Activated gamma-delta T cell treated with Interleukin-2 at 50 U/mL for 16 hours (primary cell): ENCODE measurements at places on chromosomes 2 and 18.

DNA sequence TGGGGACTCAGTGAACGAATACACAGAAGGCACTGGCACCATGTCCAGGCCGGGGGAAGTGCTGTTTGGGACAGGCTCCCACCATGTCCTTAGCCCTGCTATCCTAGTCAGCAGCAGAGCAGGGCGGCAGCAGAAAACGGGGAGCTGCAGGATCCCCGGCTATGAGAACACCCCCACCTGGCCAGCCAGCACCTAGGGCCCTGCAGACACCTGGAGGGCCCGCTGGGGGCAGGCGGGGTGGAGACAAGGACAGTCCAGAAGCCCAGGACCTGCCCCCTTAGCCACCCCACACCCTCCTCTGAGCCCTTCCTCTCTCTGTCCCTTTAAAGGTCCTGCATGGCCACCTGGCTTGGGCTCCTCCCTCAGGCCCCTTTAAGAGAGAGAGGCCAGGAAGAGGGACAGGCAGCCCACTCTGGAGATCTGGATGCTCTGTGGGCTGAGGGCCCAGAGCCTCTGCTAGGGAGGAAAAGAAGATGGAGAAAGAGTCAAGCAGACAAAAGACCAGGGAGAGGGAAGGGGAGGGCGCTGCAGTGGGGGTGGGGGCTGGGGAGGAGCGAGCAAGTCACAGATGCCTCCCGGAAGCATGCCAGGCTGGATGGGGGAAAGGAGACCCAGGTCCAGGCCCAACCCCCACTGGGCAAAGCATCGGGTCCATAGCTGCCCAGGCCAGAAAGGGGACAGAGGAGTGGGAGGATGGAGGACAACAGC lies 48.6 kb downstream of the BIN1 start:
- DNase-seq = no peak

DNA sequence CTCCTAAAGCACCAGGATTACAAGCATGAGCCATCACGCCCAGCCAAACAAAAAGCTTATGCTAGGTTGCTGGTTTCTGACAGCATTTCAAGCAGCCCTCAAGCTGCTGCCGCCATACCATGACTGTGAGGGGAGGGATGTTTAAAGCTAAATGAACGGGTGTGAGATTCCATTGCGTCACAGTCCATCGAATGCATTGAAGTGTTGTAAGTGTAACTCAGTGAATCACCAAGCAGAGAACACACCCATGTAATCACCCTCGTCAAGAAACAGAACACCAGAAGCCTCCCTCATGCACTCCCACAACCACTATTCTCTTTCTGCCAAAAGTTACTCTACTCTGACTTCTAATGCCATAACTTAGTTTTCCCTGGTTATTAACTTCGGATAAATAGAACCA lies 32.8 kb upstream of the MC5R start:
- DNase-seq = no peak

DNA sequence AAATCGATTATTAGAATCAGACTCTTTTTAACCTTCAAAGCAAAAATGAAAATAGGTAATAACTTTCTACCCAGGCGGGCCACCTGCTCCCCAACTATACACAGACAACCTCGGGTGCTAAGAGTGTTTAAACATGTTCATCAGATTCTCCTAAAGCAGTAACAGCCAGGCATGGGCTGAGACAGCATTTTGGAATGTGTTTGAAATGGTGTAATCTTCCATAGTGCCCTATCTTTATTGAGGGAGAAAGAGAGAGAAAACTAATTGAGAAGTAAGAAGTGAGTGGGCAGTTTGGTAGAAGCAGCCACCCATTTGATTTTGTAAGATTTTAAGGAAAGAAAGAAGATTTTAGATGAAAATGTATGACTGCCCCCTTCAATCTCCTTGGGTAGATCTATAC lies 196.1 kb upstream of the CTAGE1 start:
- no peak for DNase-seq

- DNase-seq = no peak
Observed at GRCh38 chr2:206239157-206239556, 35.3 kb upstream of the ZDBF2 start.

- DNase-seq = no peak
Observed at GRCh38 chr2:25955869-25956535, 26.3 kb downstream of the KIF3C start.
